ENCODE measurements at places on chromosomes 1 and 21.
A peak's percentile ranks its signal among the peaks of the same experiment; 100 is the strongest.

- no peak for DNase-seq
These were observed 118.7 kb downstream of the NFIA start for GRCh38 chr1:61201035-61201434.

DNA sequence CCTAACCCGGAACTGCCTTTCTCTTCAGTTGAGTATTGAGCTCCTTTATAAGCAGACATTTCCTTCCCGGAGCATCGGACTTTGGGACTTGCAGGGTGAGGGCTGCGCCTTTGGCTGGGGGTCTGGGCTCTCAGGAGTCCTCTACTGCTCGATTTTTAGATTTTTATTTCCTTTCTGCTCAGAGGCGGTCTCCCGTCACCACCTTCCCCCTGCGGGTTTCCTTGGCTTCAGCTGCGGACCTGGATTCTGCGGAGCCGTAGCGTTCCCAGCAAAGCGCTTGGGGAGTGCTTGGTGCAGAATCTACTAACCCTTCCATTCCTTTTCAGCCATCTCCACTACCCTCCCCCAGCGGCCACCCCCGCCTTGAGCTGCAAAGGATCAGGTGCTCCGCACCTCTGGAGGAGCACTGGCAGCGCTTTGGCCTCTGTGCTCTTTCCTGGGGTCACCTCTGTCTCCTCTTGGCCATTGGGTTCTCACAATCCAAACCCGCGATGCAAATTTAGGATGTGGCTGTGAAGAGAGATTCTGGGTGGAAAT, 3.7 kb downstream of the OLIG2 start:
- DNase-seq = no peak

DNA sequence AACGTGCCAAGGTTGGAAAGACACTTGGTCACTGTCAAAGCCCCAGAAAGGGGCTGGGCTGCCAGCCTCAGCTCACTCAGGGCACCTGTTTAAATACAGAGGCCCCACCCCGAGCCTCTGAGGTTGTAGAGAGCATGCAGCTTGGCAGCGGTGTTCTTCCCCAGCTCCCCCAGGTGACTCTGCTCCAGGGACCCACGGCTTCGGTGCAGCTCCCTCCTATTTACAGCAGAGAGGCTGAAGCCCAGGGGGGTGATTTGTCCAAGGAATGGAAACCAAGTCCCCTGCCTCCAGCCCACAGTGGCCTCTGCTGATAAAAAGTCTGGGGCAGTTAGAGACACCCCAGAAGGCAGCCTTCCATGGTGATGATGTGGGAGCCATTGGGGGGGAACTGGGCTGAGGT, 9.1 kb upstream of the C1QA start:
- no peak for DNase-seq

GRCh38 chr1:200154069-200154767, 126.7 kb downstream of the NR5A2 start:
- peak; percentile 66 for DNase-seq

DNA sequence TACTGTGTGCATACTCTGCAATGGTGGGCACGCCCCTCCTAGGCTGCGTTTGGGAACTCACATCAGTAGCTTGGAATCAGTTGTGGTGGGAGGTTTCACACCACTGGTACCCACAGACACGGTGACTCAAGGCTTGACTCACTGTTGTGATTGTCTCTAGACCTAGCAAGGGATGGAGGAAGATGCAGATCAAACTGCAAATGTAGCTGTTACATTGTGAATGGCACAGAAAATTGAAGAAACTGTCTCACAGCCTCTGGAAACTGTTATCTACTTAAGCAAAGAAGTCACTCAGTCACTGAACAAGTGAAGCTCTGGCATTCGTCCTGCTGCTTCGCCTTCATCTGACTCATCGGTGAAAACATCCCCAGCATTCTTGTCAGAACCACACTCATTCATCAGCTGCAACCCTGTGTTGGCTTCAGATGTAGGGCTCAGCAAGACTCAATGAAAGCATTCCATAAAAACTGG, 59.5 kb downstream of the POFUT2 start:
- peak; percentile 82 for DNase-seq

DNA sequence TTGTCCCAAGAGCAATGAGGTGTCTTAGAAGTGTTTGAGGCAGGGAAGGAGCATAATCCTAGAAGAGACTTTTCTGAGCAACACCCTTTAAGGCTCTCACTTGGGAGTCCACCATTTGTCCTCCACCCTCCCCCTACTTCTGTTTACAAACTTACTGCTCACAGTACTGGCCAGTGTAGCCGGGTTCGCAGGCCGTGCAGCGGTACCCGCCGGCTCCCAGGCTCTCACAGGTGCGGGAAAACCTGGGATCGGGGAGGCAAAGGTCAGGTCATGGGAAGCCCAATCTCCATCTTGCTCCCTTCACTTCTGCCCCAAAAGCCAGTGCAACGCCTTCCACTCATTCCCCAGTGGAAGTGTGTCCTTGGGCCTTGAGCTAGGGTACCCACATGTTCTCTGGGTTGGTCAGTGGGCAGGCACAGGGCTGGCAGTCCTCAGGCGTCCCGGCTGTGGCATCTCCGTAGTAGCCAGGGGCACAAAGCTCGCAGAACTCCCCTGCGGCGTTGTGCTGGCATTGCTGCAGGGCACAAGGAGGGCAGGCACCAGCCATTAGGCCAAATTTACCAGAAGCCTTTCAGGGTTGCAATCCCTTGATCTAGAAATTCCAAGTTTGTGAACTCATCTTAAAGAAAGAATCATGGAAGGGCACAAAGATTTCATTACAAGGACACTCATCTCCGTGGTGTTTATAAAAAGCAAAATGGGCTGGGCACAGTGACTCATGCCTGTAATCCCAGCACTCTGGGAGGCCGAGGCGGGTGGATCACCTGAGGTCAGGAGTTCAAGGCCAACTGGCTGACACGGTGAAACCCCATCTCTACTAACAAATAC, 49.8 kb downstream of the LDLRAD2 start:
- DNase-seq = no peak

- DNase-seq = no peak
These were observed 277.5 kb upstream of the KAZN start for GRCh38 chr1:14320986-14321385.

DNA sequence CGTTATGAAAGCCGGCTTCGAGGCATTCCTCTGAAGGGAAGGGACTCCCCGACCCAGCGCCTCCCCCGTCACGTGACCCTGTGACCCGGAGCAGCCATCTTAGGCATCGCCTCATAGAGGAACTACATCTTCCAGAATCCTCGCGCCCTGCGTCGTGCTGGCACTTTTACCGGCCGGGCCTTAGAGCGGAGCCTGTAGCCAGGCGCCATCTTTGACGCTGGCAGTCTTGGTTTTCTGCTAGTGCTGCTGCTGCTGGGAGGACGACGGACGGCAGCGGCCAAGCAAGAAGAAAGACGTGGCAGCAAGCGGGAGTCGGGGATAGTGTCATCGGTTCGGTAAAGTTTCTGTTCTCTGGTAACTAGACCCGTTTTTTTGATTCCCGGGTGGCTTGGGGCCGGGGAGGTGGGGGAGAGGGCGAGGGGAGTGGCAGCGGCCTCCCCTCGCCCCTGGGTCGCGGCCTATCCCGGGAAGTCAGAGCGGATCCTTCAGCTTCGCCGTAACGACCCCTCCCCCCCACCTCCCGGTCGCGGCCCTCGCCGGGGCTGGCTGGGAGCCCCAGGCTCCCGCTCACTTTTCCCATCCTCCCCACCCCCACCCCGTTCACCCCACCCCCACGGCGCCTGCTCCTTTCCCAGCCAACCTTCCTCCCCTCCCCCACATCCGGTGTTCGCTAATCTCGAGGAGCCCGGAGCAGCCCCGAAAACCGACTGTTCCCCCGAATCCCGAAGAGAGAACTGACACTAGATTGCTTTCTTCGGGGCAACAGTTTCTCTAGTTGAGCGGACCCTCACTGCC, at the start of the genes ZBED6 and ZC3H11A:
Gene ZBED6, plus strand, starts transcription at position 183 of the 795 bp plus-strand sequence. CDS start 1,900 bp downstream, outside the sequence.
Gene ZC3H11A, plus strand, starts transcription at position 183 of the 795 bp plus-strand sequence. CDS start 21,448 bp downstream, outside the sequence.
- DNase-seq = peak; percentile 99

GRCh38 chr1:234529095-234529949, 50.3 kb upstream of the TARBP1 start:
- DNase-seq = no peak

- DNase-seq = no peak
These were observed 53.3 kb upstream of the TINAGL1 start for GRCh38 chr1:31523012-31523411.

DNA sequence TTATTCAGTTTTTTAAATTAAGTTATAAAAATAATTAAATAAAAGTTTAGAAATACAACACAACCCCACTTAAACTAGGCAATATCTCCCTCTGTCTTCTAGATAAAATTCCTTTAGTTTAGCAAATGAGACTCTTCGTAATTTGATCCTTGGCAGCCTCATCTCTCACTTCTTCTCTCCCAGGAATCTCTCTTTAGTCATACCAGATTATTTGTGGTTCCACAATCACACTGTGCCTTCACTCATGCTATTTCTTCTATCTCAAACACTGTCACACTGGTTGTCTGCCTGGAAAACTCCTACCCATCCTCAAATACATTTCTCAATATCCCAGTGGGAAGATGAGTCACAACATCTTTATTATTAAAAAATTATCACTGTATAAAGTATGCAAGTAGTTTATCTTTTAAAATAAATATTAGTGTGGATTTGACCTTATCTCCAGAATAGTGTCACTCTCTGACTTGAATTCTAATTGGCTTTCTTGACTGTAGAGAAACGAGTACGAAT, 195.5 kb downstream of the KCNH1 start:
- DNase-seq = no peak

DNA sequence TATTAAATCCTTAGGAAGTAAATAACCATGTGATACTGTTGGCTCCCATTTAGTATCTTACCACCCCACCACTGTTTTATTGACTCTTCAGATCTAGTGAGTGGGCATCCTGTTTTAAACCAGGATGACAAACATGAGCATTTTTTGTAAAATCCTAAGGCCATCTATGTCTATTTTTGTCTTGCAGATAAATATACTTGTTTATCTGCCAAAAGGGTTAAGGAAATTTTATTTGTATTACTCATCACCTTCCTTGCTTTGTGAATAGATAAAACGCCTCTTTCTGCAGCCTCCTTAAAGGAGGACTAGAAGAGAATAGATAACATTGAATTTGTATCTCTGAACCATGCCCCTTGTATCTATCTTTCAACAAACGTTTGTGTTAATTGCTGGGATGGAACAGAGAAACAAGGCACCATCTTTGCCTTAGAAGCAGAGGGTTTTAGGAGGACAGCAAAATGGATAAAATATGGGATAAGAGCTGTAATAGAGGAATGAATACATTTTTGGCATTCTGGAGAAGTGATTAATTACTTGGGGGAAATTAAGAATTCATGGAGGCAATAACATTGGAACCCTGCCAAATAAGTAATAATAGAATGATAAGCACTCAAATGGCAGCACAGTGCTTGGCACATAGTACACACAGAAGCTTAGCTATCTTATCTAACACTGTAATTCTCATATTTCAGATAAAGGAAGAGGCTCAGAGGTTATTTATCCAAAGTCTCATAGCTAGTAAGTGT, 14.7 kb downstream of the YTHDF2 start:
- DNase-seq = no peak

DNA sequence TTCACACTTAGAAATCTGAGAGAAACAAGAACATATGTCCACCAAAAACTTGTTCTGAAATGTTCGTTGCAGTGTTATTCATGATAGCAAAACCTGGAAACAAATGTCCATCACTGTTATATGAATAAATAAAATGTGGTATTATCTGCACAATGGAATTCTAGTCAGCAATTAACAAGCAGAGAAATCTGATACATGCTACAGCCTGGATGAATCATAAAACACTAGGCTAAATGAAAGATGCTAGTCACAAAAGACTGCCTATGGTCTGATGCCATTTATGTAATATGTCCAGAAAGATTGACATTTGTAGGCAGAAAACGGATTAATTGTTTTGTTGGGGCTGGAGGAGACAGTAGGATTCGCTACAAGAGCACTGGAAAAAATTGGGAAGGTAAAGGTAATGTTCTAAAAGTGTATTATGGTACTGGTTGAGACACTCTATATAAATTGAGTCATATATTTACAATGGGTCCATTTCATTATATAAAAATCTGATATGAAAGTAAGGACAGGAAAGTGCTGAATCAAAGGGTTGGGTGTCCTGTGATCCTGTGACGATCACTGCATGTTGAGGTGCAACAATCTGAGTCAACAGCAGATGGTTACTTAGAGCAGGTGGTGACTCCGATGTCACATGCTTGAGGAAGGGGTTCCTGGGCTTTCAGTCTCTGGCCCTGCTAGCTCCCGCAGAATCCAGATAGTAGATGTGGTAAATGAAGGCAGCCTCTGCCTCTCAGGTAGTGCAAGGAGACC, 102.1 kb upstream of the NBPF4 start:
- no peak for DNase-seq

DNA sequence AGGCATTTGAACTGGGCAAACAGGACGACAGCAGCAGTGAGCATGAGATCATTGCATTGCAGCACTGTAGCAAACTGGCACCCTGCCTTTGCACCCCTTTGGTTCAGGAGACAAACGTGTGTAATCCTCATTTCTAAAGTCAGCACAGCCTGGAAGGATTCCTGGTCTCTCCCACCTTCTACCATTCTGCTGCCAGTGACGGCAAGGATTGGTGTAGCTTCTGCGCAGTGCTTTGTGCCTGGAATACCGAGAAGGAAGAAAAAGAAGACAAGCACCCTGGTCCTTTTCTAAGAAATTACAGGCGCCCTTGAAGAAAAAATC, 805.3 kb downstream of the USP25 start:
- no peak for DNase-seq

DNA sequence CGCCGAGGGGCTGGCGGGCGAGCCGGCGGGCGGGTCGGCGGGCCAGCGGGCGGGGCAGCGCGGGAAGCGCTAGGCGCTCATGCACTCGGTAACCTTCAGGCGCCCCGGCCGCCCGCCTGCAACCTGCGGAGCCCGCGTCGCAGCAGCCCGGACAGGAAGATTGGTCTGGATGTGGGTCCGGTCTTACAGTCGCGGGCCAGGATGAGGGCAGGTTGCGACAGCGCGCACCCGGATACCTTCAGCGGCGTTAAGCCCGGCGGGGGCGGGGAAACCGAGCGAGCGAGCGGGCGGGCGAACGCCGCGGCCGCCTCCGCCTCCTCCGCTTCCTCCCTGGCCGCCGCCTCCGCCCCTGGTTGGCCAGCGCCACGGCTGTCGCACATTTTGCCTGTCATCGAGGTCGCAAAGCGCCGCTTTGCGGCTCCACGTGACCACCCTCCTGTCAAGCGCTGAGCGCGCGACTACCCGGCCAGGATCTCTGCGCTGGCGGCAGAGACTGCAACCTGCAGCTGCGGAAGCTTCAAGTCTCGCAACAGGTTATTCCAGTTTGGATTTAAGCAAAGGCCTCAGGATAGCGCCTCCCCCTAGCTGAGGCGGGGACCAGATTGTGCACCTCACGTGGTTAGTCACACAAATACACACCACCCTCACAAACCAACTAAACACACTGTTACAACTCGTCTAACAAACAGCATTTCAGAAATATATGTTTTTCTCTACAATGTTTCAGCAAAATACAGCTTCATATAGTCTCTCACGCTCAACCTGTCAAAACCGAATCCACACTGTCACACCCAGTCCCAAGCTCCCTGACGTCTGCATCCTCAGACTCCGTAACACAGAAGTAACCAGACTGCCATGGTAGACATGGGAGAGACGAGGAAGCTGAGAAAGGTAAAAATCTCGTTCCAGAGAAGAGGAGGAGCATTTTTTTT, at the start of gene FAF1:
Gene FAF1, minus strand, starts transcription at position 355 of the 932 bp plus-strand sequence. CDS start 456 bp downstream, outside the sequence.
- DNase-seq = peak; percentile 96

GRCh38 chr1:8090241-8090702, 64.2 kb upstream of the ERRFI1 start:
- DNase-seq = no peak
